ENCODE measurements at places on chromosomes 4 and X.

- no peak for DNase-seq
These were observed 159.3 kb upstream of the LCORL start for GRCh38 chr4:18180892-18181291.

DNA sequence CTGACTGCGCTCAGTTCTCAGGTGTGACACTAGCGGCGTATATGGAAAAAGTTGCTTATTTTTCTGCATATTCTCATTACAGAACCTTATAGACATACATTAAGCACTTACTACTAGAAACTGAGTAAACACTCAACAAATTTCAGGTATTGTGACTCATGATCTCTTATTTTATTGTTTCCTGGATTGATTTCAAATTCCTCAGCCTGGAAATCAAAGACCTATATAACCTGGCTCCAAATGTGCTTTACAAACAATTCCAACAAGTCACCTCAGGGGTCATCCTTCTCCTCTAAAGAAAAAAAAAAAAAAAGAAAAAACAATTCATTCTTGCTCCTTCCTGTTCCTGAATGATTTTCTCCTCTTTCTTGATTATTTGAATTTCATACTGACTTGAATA lies 152.3 kb downstream of the ADAM29 start:
- DNase-seq: no peak

DNA sequence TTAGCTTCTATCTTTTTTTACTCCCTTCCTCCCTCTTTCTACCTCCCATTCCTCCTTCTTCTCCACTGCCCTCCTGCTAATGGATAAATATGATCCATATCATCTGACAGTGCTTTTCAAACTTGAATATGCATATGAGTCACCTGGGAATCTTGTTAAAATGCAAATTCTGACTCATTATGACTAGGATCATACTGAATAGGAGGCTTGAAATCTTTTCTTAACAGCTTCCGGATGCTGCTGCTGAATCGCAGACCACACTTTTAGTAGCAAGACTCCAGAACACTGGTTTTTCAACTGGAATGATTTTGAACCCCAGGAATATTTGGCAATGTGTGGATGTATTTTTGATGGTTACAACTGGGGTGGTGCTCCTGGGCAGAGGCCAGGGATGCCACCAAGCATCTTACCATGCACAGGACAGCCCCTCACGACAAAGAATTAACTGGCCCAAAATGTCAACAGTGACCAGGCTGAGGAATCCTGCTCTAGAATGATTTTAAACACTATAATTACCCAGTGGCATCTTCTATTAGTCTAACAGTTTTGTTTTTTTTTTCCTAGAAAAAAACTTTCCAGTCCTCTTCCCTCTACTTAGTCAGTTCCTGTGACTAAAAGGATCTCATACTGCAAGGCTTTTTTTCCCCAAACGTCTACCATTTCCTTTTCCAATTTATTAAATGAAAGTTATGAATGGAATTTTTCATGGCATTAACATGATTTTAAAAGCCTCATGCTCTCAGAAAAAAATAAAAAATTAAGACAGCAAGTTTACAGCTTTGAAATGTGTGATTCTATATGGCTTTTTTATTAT lies 10.6 kb upstream of the PYURF start:
- no peak for DNase-seq

GRCh38 chrX:151977923-151978322 lies 3.4 kb upstream of the GABRE start:
- no peak for DNase-seq

GRCh38 chr4:39668887-39669286 lies 29.0 kb upstream of the UBE2K start:
- no peak for DNase-seq

DNA sequence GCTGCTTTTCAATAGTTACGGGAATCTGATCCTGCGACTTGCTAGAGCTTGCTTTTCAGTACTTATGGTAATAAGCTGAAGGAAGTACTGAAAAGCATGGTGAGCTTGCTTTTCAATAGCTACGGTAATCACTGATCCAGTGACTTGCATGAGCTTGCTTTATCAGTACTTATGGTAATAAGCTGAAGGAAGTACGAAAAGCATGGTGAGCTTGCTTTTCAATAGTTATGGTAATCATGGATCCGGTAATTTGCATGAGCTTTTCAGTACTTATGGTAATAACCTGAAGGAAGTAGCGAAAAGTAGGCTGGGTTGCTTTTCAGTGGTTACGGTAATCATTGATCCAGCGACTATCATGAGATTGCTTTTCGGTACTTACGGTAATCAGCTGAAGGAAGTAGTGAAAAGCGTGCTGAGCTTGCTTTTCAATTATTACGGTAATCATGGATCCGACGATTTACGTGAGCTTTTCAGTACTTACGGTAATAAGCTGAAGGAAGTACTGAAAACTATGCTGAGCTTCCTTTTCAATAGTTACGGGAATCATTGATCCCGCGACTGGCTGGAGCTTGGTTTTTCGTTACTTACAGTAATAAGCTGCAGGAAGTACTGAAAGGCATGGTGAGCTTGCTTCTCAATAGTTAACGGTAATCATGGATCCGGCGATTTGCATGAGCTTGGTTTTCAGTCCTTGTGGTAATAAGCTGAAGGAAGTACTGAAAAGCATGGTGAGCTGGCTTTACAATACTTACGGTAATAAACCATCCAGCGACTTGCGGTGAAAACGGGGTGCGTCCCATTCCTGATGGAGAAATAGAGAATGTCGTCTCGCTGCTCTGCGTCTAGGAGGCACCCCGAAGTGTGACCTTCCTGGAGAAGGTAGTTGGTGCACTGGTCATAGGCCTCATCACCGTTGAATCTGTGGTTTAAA lies 6.5 kb downstream of the CRLF2 start:
- no peak for DNase-seq

GRCh38 chrX:120365320-120365719 lies 3.4 kb downstream of the ATP1B4 start:
- DNase-seq: peak; percentile 13

GRCh38 chr4:106063009-106063408 lies 167.7 kb downstream of the NPNT start:
- no peak for DNase-seq
